ENCODE measurements at places on chromosomes 16 and 17.
A peak's percentile ranks its signal among the peaks of the same experiment; 100 is the strongest.

GRCh38 chr16:82082543-82083244 lies 47.6 kb downstream of the HSD17B2 start:
- peak; percentile 63 for DNase-seq

DNA sequence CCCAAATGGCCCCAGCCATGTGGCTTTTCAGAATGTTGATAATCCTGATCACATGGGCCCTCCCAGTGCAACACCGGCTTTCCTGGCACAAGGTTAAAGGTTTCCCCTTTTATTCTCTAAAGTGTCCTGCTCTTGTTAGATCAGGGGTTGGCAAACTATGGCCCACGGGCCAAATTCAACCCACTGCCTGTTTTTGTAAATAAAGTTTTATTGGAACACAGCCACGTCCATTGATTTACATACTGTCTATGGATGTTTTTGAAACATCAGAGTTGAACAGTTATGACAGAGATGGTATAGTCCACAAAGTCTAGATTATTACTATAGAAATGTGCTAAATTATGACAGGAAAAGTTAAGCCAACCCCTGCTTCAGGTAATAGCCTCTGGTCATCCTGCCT lies 157.3 kb downstream of the ZFHX3 start:
- DNase-seq: no peak

- peak; percentile 90 for DNase-seq
Observed at GRCh38 chr16:842061-842476, 41.5 kb upstream of the GNG13 start.

DNA sequence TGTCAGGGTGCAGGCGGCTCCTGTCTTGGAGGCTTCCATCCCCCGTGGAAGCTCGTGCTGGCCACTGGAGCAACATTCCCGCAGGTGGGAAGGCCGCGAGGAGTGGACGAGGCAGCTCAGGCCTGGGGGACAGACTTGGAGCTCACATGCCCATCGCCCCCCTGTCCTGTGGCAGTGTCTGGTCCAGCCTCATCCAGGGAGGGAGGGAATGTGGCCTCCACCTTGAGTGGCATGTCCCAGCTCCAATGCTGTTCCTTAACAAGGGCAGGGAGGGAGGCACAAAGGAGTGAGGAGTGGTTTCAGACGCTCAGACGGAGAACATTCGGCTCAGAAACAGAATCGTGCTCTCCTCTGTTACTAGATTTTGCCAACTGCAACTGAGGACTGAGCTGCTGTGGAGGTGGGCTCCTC lies 159.4 kb upstream of the CHMP6 start:
- no peak for DNase-seq

- peak; percentile 53 for DNase-seq
Observed at GRCh38 chr17:68172461-68172954, 75.3 kb upstream of the AMZ2 start.

GRCh38 chr16:11613381-11614303 lies 26.9 kb upstream of the LITAF start:
- no peak for DNase-seq

GRCh38 chr17:50685691-50686493 lies 21.8 kb downstream of the ANKRD40 start:
- no peak for DNase-seq

GRCh38 chr17:76327696-76328095 lies 19.6 kb upstream of the QRICH2 start:
- DNase-seq: no peak

DNA sequence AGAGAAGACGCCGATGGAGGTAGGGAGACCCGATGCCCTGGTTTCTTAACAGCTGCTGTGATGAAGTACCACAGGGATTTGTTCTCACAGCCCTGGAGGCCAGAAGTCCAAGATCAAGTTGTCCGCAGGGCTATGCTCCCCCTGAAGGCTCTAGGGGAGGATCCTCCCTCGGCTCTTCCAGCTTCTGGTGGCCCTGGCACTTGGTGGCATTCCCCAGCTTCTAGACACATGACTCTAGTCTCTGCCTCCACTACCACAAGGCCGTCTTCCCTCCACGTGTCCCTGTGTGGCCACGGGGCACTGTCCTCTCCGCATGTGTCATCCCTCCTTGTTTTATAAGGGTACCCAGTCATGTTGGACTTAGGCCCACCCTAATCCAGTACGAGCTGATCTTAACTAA lies 375.2 kb downstream of the SLC39A11 start:
- DNase-seq: no peak

DNA sequence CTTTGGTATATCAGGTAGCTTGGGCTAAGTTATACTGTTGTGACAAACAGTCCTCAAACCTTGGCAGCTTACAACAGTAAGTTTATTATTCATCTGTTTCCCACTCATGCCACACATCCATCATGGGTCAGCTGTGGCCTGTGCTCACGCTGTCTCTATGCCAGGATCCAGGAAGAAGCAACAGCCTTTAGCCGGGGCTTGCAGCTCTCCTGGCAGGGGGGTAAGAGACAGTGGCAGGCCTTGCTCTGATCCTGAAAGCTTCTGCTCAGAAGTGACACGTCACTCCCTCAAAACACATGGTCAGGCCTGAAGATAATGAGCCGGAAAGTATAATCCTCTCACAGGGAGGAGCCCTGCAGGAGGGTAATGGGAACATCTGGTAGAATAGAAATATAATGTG lies 377.6 kb downstream of the CPPED1 start:
- no peak for DNase-seq

GRCh38 chr16:8530752-8531384 lies 59.4 kb downstream of the TMEM114 start:
- DNase-seq: no peak

DNA sequence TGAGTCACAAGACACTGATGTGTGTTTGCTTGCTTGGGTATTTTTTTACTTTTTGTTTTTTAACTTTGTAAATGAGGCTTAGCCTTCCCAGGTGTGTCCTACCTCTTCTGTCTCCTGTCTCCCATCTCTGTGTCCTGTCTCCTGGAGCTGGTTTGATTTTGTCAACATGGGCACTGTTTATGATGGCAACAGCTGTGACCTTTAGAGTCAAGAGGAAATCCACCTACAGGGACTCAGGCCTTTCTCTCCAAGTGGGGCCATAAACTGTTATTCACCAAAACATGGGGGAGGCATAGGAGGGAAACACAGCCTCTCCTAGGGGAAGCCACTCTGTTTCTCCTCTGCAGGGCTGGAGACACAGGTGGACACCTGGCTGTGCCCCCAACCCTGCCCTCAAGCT lies 13.1 kb upstream of the PLCG2 start:
- DNase-seq: no peak

DNA sequence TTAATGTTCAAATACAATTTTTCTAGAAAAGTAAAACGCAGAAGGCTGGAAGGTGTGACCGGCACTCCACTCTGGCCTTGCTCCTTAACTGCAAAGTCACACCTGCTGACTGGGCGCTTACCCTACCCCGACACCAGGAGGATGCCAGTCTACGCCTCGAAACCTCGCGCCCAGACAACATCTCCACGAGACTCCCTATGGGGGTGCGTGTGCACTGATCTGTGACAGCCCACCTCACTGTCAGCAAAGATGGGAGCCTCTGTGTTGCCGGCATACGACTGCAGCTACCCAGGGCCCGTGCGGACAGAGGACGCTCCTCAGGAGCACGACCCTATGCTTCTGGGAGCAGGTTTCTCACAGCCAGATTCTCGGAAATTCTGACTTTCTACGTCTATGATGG lies 26.1 kb downstream of the MAP1LC3B start:
- DNase-seq: no peak

DNA sequence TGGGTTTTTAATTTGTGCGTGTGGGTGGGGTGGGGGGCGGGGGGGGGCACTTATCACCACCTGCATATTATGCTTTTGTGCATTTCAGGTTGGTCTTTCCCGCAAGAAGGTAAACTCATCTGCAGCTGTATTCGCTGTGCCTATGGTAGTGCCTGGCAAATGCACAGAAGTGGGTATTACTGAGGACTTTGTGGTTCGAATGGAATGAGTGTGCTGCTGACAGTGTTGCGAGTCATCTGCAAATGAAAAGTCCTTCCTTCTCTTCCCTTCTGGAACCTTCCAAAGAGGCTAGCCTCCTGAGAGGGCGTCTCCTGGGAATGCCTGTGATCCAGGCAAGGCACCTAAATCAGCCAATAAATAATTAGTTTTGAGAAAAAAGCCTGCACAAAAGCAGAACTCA lies 532.9 kb downstream of the MAF start:
- no peak for DNase-seq

DNA sequence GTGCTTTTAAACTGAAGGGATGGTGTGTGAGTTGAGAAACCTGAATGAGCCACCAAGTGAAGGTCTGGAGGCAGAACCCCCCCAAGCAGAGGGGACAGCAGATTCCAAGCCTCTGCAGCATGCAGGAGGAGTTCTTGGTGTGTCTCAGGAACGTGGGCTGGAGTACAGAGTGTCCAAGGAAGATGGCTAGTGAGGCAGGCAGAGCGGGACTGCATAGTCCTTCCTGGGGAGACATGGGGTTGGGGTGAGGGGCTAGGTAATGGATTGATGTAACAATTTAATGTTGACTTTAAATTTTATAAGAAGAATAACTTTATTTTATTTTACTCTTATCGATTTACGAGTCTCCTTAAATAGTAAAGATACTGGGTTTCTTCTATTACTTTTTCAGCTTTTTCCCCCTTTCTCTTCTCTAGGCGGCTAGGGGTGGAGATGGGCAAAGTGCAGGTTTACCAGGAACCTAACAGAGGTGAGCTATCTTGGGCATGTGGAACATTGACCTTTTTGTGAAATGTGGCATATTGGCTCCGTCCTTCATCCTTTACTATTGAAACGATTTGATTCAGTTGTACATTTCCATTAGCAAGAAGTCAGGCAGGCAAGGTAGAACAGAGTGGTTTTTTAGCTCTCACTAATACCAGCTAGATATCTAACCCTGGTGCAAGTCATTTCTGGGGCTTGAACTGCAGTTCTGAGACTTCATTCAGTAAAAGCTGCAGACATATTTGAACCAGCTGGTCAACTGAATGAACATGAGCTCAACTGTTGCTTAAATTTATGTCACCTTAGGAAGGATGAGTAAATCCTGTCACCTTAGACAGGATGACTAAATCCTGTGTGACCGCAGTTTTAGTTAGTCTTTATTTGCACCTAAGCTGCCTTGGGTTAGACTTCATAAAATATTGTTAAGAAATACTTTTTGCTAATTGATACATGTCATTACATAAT lies 9.2 kb downstream of the PRPSAP2 start:
- DNase-seq: no peak

- no peak for DNase-seq
Observed at GRCh38 chr17:42337442-42337841, 49.1 kb downstream of the STAT5A start.

DNA sequence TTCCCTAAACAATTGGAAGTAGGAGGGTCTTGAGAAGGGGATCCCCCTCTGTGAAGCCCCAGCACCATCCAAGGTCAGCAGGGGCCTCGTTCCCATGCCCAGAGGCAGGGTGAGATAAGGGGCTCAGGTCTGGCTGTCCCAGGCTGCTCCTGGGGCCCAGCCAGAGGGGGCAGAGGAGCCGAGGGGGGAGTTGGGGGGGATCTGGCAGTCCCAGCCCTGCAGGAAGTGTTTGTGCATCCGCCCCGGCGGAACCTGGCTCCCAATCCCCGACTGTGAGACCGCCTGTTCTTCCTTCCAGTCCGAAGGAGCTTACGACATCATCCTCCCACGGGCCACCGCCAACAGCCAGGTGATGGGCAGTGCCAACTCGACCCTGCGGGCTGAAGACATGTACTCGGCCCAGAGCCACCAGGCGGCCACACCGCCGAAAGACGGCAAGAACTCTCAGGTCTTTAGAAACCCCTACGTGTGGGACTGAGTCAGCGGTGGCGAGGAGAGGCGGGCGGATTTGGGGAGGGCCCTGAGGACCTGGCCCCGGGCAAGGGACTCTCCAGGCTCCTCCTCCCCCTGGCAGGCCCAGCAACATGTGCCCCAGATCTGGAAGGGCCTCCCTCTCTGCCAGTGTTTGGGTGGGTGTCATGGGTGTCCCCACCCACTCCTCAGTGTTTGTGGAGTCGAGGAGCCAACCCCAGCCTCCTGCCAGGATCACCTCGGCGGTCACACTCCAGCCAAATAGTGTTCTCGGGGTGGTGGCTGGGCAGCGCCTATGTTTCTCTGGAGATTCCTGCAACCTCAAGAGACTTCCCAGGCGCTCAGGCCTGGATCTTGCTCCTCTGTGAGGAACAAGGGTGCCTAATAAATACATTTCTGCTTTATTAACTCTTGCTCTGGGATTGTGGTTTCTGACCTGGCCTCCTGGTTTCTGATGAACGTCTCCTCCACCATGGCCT lies 14.9 kb downstream of the GPRC5C start:
- DNase-seq: no peak

DNA sequence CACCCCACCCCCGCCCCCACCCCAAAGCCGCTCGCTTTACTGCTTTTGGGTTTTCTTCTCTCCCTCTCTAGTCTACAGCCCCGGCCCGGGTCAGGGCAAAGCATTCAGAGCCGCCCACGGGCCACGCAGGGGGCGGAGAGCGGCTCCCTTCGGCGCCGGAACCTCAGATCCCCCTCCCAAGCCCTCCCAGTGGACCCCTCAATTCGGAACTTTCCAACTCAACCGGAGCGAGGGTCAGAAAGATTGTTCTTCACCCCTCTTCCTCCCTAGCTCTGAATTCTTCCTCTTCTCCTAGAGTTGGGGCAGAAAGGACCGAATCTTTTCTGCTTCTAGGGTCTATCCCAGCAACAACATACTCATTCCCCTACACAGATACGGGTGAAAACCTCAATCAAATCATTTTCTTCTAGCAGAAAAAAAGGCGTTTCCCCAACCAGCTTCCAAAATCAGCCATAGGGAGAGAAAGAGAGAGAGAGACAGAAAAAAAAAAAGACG lies 1.0 kb downstream of the HOXB2 start:
- DNase-seq: no peak

GRCh38 chr16:50961952-50962351 lies 189.1 kb downstream of the SALL1 start:
- DNase-seq: no peak

DNA sequence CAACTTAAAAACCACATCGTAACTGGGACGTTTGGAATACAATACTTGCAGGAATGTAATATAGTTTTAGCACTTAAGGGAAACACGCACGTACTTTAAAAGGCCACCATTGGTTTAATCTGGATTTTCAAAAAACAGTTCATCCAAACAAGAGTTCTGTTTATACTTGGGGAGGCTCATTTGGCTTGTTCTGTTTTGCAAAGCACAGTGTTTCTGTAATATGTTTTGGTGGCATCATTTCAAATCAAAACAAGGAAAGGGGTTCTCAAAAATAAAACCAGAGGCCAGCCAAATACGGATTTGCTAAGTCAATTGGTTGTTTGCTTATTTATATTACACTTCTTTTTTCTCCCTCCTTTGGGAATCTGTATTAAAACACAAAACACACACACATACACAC lies 656.1 kb upstream of the SOX9 start:
- no peak for DNase-seq

DNA sequence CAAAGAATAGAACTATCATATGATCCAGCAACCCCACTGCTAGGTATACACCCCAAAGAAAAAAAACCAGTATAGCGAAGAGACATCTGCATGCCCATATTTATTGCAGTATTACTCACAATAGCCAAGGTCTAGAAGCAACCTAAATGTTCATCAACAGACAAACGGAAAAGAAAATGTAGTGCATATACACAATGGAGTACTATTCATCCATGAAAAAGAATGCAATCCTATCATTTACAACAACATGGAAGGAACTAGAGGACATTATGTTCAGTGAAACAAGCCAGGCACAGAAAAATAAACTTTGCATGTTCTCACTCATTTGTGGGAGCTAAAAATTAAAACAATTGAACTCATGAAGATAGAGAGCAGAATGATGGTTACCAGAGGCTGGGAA lies 55.3 kb downstream of the WDR59 start:
- no peak for DNase-seq

- no peak for DNase-seq
Observed at GRCh38 chr16:9238346-9238745, 146.9 kb downstream of the HAPSTR1 start.
